ENCODE measurements at places on chromosomes 13 and 19.

DNA sequence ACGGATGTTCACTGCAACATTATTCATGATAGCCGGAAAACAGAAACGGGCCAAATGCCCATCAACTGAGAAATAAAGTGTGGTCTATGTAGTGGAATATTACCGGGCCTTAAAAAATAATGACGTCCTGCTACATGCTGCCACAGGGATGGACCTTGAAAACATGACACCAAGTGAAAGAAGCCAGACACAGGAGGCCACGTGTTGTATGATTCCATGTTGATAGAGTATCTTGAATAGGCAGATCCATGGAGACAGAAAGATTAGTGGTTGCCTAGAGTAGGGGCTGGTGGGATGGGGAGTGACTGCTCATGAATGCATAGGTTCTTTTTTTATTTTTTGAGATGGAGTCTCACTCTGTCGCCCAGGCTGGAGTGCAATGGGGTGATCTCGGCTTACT, 3.7 kb downstream of the AP2A1 start:
- no peak for DNase-seq

DNA sequence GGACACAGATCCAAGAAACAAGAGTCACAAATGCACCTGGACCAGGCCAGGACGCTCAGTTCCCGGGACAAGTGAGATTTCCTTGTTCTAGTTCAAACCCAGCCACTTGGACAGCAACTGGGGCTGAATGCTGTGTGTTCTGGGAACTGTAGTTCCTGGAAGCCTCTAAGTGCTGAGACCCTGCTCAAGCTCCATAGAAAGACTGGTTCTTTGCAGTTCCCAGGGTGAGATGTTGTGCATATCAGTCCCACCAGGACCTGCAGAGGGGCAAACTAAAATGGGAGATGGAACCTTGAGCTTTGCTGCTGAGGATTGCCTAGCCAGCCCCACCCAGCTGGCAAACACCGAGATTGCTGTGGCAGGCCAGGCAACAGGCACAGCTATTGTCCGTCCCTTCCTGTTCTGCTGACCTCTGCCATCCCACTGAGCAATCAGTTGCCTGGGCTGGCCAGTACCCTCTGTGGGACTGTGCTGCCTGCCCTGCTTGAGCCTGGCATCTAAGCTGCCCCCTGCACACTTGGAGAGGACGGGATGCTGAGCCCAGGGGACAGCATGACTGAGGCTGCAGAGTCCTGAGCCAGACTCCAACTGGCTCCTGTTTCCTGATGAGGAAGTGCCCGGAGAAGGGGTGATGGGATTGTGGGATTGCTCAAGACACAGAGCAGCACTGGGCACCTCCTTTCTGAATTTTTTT, 1.4 kb upstream of the GIPC1 start:
- no peak for DNase-seq

GRCh38 chr19:48518207-48518606, 6.6 kb upstream of the LMTK3 start:
- DNase-seq = no peak

DNA sequence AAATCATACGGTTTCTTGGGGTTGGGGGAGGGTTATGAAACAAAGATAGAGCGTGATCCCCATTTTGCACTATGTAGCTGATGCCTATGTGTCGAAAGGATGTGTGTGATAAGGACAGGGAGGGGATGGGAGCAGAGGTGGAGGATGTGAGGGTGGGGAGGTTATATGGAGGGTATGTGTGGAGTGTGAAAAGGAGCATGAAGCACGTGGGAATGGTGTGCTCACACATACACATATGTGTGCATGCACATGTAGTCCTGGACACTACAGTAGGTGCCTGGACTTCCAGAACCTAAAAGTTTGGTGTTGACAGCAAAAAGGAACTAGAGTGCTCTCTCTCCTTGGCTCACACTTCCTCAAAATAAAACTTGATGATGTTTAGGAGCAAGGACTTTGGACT, 25.4 kb downstream of the STOML3 start:
- DNase-seq = no peak

GRCh38 chr13:79393564-79394249, 12.3 kb downstream of the RBM26 start:
- peak; percentile 34 for DNase-seq

DNA sequence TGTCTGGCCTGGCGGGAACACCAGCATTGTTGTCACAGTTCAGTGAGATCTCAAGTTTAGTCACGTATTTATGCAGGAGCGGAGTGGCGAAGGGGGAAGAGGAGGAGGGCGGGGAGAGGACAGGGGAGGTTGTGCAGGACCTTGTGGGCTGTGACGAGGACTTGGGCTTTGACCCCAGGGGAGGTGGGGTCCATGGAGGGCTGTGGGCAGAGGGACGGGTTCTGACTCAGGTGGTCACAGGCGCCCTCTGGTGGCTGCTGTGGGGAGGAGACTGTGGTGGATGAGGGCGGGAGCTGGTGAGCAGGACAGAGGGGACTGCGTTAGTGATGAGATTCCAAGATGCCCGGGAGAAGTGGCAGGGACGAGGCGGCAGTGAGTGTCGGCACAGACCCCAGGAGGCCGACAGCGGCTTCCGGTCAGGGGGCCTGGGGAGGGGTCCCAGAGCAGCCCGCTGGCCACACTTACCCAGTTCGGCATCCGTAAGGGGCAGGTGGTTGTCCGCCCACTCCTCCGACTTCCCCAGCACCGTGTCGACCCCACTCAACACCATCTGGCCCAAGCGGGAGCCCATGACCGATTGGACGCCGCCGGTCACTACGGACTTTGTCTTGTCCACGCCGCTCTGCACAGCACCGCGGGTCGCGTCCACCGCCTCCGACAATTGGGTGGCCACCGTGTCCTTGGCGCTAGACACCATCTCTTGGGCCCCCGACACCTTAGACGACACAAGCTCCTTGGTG, 15.7 kb downstream of the PLIN3 start:
- peak; percentile 80 for DNase-seq
